ENCODE measurements at places on chromosomes 6 and 20. TPM values are rescaled to one million over a fixed set of nuclear protein-coding genes. Genes with fewer than 3 reads are reported as not detected.

NHLRC1 gene
- total RNA-seq, result 0.90 TPM

THBD gene
- total RNA-seq, result 3.0 TPM

FAM83B gene
- total RNA-seq, result 15.6 TPM

SLC22A16 gene
- not detected for total RNA-seq

SLPI gene
- 55.1 TPM for total RNA-seq

SRXN1 gene
- total RNA-seq, result 167 TPM

CST7 gene
- total RNA-seq, result not detected

ECI2 gene
- 45.7 TPM for total RNA-seq

DCDC2 gene
- total RNA-seq, result 4.2 TPM

OPN5 gene
- not detected for total RNA-seq

RIPOR3 gene
- 6.3 TPM for total RNA-seq

RIMS1 gene
- not detected for total RNA-seq

TBXT gene
- total RNA-seq, result not detected

BTN1A1 gene
- total RNA-seq, result not detected

TGM3 gene
- total RNA-seq, result not detected

TRMT6 gene
- 16.2 TPM for total RNA-seq

SAMD5 gene
- total RNA-seq, result 2.0 TPM

NMBR gene
- 0.35 TPM for total RNA-seq

LTB gene
- total RNA-seq, result 0.63 TPM

ALDH8A1 gene
- total RNA-seq, result 1.1 TPM

DPPA5 gene
- not detected for total RNA-seq

ARMH2 gene
- total RNA-seq, result not detected

WFDC12 gene
- not detected for total RNA-seq

PPIL6 gene
- 13.0 TPM for total RNA-seq

PM20D2 gene
- total RNA-seq, result 28.8 TPM

PROKR2 gene
- total RNA-seq, result not detected

VSTM2L gene
- total RNA-seq, result 2.3 TPM

PRDM13 gene
- total RNA-seq, result not detected

FERMT1 gene
- 20.6 TPM for total RNA-seq

KLHDC3 gene
- 104 TPM for total RNA-seq

SOX18 gene
- total RNA-seq, result 0.83 TPM

OOEP gene
- 12.2 TPM for total RNA-seq

NR2E1 gene
- not detected for total RNA-seq

SCRT2 gene
- not detected for total RNA-seq

CCM2L gene
- total RNA-seq, result 0.35 TPM

NOL4L gene
- 44.0 TPM for total RNA-seq

SGK2 gene
- total RNA-seq, result 3.1 TPM

BPIFB2 gene
- total RNA-seq, result not detected

MYH7B gene
- 2.3 TPM for total RNA-seq

SIRPB2 gene
- 4.5 TPM for total RNA-seq

SLCO4A1 gene
- total RNA-seq, result 19.3 TPM

RFX6 gene
- total RNA-seq, result not detected

FRK gene
- 14.4 TPM for total RNA-seq

MAP7 gene
- 27.5 TPM for total RNA-seq

FAM209B gene
- not detected for total RNA-seq

GPX5 gene
- not detected for total RNA-seq

IL17A gene
- not detected for total RNA-seq

OGFR gene
- total RNA-seq, result 57.4 TPM

MTFR2 gene
- 10.5 TPM for total RNA-seq

LY6G6F gene
- total RNA-seq, result not detected

TFEB gene
- total RNA-seq, result 8.6 TPM

RNF217 gene
- 42.3 TPM for total RNA-seq

TMEM170B gene
- total RNA-seq, result 3.9 TPM

Measured in PC-9 (cell line).